ENCODE measurements at places on chromosomes 6 and 20.

- DNase-seq: no peak
Observed at GRCh38 chr6:38846361-38846760, 131.2 kb downstream of the DNAH8 start.

- DNase-seq: no peak
Observed at GRCh38 chr20:59135093-59135492, 28.5 kb upstream of the ZNF831 start.

- no peak for DNase-seq
Observed at GRCh38 chr6:91879386-91879995, 1292.6 kb upstream of the MAP3K7 start.

GRCh38 chr20:60513141-60513540 lies 554.9 kb downstream of the CDH26 start:
- no peak for DNase-seq

GRCh38 chr6:16258709-16259075 lies 20.3 kb downstream of the GMPR start:
- no peak for DNase-seq

DNA sequence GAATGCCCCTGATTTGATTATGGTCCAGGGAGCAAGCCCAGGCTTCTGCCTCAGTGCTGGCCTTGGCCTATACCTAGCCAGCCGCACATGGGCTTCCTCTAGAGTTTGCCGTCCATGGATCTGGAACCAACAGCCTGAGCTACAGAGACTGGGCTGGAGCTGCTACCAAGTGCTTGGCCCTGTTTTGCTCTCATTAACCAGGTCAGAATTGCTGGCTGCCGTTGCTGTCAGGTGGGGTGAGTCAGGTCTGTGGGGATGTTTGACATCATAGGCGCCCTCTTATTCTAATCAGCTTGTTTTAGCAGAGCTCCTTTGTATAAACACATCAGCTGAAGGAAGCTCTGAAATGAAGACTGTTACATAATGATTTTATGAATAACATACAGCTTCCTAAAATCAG lies 83.1 kb upstream of the PHACTR2 start:
- no peak for DNase-seq

- DNase-seq: no peak
Observed at GRCh38 chr6:38501931-38502330, 137.8 kb downstream of the BTBD9 start.

- no peak for DNase-seq
Observed at GRCh38 chr6:7821426-7821825, 89.2 kb downstream of the TXNDC5 start.

DNA sequence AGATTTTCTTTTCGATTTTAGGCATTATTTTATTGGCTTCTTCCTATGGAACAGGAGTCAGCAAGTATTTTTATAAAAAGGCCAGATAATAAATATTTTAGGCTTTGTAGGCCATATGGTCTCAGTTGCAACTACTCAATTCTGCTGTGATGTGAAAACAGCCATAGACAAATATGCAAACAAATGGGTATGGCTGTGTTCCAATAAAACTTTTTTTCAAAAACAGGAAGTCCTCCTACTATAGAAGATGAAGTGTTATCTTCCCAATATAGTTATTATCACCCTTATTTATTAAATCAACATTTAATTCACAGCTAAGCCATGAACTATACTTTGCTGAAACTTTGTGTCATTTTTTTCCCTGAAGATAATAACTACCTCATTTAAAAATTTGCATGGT lies 57.2 kb downstream of the CHD6 start:
- no peak for DNase-seq

DNA sequence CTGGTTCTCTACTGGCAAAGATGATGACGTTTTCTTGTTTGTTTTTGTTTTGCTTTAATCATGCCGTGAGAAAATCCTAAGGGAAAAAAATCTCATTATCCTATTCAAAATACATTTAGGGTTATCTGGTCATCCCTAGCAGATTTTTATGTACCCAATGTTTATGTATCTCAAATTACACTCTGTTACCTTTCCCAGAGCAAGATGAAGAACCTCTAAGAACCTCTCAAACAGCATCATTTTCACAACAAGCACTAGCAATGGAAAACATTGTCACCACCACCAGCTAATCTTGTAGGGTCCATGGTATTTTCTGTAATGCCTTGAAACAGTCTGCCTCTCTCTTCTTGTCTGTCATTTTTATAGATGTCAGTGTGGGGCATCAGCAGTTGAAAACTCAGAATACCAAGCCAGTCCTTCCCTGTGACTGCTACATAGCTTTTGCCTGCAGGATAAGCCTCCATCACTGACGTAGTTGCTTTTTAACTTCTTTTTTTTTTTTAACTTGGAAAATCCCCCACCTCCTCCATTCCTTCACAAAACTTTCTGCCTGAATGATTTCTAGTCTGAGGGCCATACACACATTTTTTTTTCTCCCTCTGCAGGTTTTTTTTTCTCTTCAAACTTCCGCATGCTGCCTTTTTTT lies 2.4 kb upstream of the SNAP25 start:
- DNase-seq: peak; percentile 12

DNA sequence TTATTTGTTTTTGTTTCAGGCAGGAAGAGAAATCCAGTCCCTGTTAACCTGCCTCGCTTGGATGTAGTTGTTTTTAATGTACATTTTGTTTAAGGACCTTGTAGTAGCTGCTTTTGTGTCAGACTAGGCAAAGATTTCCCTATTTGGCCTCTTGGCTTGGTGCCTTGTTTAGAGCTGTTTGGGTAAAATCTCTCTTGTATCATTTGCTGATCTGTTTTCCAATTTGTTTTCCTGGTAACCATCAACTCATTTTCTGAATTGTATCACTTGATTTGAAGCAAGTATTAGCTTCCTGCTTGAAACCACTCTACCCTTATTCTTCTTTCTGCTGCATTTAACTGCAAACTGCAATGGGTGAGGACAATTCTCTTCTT lies 160.7 kb downstream of the ZFAND3 start:
- no peak for DNase-seq

DNA sequence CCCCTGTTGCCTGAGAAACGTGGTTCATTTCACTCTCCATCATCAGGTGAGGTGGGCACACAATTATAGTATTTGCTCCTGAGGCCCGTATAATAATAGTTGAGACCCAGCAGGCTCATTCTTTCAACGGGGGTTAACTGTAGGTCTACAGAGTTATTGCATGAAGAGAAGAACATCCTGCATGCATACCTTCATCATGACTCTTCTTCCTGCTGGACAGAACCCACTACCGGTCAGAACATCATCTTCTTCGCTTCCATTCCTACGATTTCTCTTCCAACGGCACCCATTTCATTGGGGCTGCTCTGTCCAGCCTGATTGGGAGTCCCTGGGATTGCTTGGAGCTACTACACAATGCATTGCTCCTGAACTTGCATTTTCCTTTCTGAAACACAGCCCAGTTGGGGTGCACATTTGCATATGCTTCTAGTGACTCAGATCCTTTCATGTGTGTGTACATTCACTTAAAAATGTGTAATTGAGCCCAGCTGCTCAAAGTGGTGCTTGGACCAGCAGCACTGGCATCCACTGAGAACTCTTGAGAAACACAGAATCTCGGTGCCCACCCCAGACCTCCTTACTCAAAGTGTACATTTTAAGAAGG lies 57.4 kb downstream of the SLC24A3 start:
- DNase-seq: peak; percentile 84

GRCh38 chr6:102340311-102340710 lies 946.8 kb downstream of the GRIK2 start:
- no peak for DNase-seq

DNA sequence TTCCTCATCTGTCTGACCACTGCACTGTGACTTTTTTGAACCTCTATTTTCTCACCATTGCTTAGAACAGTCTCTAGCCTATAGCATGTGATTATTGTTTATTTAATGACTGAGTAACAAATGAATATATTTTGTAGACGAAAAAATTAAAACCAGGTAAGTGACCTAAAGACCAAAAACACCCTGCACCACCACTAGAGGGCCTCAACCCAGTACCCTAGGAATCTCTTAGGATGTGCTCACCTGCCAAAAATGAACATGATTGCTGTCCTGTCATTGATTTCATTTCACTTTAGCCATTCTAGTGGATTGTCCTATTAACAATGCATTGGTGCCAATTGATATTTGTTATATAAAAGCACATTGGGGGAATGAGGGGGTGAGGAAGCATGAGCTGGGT lies 199.1 kb downstream of the COL9A1 start:
- DNase-seq: no peak

DNA sequence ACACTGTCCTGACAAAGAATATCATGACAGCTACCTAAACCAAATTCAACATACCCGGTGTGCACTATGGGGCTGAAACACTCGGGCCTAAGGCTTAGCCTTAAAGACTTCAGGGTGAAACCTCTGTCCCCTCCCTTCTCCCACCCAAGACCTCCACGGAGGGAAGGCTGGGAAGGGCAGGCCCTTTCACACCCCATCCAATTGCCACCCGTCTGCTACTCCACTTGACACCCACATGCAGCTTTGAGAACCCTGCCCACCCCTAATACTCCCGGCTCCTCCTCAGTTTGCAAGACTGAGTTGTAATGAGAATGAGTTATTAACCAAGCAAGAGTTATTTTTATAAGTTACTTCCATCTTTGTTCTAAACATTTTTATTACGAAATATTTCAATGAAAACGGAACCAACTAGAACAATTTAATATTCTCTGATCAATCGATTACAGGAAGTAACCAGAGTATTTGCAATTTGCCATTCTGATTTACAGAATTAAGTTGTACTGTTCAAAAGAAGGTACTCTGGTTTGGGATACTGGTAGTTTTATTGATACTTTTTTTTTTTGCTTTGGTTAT lies 3.7 kb downstream of the TAF4 start:
- DNase-seq: no peak

DNA sequence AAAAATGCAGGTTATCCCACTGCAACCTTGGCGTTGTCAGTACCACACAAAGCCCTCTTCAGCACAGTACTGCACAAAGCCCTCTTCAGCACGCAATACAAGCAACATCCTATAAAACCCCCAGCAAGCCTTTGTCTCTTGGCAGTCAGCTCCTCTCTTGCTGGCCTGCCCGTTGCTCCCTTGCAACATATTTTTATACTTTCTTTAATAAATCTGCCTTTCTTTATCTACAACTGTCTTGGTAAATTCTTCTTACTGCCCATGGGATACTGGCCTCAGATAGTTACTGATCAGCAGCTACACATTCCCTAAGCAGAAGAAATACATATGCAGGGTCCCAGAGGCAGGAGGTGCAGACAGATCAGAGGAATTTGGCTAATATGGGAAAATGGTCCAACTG lies 70.5 kb upstream of the MAP3K4 start:
- DNase-seq: no peak

DNA sequence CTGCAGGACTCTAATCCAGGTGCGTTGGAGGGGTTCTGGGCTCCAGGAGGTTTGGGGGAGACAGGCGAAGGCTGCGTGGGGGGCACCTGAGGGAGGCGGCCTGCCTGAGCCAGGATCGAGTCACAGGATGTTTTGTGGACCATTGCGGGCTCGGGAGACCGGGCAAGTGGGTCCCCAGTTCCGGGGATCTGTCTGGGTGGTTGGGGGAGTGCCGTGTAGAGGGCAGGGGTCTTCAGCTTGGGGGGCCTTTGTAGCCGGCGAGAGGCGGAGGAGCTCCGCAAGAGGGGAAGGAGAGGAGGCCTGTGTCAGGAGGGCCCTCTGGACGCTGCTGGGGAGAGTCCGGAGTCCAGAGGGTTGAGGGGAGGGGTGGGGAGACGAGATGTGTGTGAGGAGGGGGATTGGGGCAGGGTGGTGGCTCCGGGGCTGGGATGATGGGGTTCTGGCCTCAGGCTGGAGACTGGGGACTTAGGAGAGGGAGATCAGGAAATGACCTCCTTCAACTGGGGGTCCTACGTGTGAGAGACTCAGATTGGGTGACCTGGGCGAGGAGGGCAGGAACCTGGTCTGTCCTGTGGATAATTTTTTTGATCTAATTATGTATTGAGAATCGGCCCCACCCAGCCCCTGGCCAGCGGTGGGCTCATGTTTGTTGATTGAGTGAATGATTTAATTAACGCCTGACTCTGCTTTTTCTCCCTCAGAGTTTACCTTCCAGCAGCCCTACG lies 505 bp downstream of the SNAI1 start:
- no peak for DNase-seq

- peak; percentile 67 for DNase-seq
Observed at GRCh38 chr6:158605266-158605878, 39.2 kb downstream of the DYNLT1 start.

DNA sequence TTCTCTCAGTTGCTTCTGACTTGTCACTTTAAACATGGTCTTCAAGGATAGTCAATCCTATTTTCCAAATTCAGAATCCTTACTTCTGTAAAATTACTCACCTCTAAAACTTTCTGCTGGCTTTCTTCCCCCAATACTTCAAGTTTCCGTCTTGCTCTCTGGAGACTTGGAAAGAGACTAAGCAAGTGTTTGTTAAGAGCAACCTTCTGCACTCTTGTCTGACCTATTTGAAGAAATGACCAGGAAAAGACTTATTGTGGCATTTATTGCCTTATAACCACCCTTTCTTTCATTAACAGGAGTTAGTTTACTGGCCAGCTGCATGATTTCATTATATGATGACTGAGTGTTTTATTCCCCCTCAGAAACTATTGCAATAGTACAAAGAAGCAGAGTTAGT lies 181.0 kb downstream of the TBC1D7 start:
- no peak for DNase-seq

DNA sequence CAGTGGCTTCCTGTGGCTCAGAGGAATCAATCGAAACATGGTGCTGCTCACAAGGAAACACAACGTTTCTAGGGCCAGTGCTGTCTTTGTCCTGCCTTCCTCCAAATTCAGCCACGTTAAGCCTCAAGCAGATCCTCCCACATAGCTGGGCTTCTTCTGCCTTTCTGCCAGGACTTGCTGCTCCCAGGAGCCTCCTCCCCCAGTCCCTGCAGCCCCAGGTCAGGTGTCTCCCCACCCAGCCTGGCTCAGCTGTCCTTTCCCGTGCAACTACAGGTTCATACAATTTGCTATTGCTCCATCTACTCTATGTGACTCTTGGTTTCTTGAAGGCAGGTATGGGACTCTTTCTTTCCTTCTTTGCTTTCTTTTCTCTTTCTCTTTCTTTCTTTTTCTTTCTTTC lies 215.3 kb upstream of the RNF24 start:
- DNase-seq: no peak

DNA sequence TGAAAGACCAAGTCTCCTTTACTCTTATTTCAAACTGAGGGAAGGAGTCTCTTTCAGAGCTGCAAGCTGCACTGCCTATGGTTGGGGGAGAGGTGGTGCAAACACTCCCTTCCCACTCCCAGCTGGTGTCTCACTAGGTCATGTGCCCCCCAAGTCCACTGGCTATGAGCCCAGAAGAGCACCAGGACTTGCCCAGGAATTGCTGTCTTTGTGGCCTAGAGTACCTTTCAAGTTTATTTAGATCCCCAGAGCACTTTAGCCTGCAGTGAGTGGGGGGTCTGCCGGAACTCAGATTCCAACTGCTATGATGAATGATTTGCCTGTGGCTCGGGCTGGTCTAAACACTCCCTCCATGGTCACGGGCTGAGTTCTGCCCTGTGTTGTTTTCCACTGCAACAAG lies 192.6 kb upstream of the CITED2 start:
- no peak for DNase-seq

DNA sequence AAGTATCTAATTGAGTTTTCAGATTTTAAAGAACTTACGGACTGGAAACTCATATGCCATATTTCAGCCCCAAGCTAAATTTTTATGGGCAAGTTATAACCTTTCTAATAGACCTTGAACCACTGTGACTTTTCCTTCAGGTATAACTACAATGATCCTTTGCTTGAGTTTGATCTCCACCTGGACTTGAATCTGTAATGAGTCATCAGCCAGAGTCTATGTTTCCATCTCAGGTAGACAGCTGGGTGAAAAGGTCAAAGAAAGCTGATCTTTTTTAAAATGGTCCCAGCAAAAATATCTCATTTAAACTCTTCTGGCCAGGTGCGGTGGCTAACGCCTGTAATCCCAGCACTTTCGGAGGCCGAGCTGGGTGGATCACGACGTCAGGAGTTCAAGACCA lies 88.4 kb upstream of the SGK1 start:
- DNase-seq: no peak
